Stimulated activated CD4-positive, alpha-beta T cell treated with anti-CD3 and anti-CD28 coated beads, Interleukin-1b, Interleukin-23, amount 100 ng/mL, for 4 hours (primary cell): ENCODE measurements at places on chromosomes 4 and X.

GRCh38 chrX:148768296-148768695 is 267.9 kb downstream of the AFF2 start:
- no peak for DNase-seq

DNA sequence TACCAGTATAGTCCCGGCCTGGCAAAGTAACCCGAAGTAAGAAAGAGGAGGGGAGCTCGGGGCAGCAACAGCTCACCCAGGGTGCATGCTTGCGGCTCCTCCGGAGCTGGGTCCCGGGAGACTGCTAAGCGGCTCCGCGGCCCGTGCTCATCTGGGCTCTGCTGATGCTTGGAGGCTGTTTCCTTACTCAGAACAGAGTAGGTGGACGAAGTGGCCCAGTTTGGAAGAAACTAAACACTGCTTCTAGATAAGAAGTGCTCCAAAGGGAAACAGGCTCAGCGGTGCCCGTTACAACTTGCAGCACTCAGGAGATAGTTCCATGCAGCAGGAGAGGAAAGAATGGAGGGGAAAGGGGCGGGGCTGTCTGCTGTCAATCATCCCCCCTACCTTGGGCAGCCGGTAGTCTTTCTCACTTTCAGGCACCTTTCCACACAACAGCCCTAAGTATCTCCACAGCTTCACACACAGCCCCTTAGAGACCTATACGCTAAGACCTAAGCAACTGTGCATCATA is at the start of gene COL4A6:
TSS of gene COL4A6 (minus strand) at position 313 of the 514 bp plus-strand sequence. CDS start at position 87, 226 bp downstream.
- DNase-seq, result no peak

GRCh38 chr4:66863481-66863880 is 681.8 kb downstream of the CENPC start:
- no peak for DNase-seq

DNA sequence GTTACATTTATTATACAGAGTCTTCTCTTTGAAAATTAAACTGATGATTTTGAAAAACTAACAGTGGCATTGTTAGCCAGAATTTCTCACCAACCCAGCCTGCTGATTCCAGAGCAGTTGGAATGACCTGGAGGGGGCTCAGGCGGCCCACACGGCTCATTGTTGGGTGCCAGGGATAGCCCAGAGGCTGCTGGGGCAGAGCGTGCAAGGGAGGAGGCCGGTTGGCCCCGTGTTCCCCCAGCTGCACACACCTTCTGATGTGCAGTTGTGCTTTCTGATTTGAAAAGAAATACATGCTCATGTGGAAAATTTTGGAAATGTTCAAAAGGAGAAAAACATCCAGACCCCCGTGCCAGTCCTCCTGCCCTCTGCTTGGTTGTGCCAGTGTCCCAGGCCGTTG is 20.6 kb downstream of the WFS1 start:
- no peak for DNase-seq

DNA sequence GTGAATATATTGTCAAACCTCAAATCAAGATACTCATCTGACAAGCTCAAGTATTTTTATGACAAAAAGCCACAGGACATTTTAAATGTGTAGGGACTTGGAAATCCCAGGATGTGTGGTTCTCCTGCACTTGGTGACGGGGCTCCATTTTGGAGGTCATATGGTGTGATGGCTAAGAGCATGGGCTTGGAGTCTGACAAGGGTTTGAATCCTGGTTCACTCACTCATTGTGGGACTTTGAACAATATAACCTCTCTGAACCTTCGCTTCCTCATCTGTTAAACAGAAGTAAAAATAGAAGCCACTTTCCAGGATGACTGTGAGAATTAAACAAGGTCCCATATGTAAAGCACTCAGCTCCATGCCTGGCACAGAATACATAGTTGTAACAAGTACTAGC is 99.6 kb downstream of the SMIM20 start:
- DNase-seq, result no peak

DNA sequence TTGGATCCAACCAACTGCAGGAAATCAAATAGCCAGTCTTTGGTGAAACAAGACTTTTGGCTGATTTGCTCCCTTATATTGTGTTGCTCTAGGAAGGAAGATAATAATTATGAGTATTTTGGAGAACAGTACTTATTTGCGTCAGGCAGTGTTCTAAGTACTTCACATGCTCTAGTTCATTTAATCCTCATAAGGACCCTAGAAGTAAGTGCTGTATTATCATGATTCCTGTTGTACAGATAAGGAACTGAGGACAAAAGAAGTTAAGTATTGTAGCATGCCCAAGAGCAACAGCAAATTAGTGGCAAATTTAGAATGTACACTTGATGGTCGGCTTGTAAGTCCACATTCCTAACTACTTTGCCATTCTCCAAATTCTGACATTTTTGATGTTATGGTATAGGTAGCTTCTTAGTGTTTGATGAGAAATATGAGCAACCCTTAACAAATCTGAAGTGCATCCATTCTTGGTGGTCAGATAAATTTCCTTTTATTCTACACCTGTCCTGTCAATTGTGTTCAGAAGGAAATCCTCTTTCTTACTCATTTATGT is 72.0 kb downstream of the SPRY1 start:
- no peak for DNase-seq

DNA sequence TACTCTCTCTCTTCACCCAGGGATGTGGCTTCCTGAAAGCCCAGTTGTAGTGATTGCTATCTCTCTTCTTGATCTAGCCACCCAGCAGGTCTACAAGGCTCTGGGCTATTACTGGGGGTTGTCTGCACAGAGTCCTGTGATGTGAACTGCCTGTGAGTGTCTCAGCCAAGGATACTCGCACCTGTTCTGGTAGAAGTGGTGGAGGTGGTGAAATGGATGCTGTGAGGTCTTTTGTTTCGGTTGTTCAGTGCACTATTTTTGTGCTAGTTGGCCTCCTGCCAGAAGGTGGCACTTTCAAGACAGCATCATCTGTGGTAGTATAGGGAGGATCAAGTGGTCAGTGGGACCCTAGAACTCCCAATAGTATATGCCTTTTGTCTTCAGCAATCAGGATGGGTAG is 268.0 kb downstream of the GABRG1 start:
- DNase-seq, result no peak
